ENCODE measurements at places on chromosomes 13 and 19.

GRCh38 chr13:74287724-74288169 lies 153.5 kb upstream of the KLF12 start:
- DNase-seq: peak; percentile 37

DNA sequence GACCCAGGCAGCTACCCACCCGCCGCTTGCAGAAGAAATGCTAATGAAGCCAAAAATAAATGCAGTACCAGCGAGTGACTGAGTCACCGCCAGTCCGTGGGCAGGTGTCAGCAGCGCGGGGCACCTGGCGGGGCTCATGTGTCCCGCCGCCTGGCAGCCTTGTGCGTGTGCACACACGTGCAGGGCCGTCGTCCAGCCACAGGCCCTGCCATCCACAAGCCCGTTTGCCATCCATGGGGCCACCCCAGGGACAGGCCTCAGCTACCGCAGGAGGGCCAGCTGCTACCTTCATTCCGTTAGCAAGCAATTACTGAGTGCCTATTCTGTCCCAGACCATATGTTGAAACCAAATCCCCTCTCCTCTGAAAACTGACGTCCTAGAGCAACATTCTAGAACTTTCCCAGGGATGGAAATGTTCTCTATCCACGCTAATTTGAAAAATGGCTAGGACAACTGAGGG lies 20.5 kb downstream of the NCAN start:
- DNase-seq: no peak

- no peak for DNase-seq
Measured at GRCh38 chr13:50711131-50711815, 132.2 kb downstream of the DLEU7 start.

DNA sequence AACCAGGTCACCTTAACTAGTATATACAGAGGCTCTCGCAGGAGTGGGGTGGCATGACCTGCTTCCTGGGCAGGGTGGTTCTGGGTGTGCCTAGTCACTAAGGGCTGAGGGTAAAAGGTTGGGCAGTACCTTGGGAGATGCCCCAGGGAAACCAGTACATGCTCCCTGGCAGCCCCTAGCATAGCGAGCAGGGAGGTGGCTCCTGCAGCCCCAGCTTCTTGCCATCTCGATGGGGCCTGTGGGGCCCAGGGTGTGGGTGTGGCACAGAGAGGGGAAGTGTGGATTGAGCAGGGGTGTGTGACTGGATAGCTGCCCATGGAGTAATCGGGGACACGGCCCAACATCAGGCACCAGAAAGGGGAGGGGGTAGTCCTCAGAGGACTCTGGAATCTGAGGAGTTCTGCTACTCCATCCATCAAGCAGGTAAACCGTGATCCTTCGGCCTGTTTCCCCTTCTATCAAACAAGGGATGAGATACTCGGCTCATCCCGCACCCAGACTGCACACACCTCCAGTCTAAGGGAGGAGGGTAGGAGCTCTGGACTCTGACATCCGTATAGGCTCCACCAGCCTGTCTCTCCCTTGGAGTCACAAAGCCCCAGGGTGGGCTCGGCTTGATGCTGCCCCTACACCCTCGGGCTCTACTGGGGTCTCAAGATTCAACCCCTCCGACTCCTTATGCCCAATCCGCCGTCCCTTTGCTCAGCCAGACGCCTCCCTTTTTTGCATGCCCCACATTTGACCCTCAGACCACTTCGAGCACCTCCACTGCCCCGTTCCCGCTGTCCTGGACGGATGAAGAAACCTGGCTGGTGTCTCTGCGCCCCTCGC lies 1.1 kb downstream of the ZBTB45 start:
- DNase-seq: no peak

GRCh38 chr13:98970330-98970729 lies 7.5 kb downstream of the DOCK9 start:
- DNase-seq: no peak

DNA sequence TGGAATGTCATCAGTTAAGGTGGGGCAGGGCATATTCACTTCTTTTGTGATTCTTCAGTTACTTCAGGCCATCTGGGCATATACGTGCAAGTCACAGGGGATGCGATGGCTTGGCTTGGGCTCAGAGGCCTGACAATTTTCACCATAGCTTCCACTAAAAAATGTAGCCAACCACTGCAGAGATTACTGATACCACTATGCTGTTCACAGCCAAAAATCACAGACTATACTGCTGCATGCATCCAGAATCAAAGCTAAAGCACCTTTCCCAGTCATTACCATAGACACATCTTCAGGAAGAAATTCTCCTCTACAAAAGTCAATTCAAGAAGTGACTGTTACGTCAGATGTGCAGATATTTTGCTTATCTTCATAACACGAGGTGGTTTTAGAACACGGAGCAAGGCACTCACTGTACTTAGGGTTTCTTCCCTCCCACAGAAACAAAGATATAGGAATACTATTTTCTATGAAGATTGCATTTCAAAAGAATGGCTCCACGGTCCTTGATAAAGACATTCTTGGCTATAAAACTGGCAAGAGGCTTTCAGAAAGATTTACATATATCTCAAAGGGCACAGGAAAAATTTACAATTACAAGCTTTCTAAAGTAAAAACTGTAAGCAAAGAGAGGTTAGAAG lies 1556.6 kb upstream of the PRR20A start:
- DNase-seq: no peak

DNA sequence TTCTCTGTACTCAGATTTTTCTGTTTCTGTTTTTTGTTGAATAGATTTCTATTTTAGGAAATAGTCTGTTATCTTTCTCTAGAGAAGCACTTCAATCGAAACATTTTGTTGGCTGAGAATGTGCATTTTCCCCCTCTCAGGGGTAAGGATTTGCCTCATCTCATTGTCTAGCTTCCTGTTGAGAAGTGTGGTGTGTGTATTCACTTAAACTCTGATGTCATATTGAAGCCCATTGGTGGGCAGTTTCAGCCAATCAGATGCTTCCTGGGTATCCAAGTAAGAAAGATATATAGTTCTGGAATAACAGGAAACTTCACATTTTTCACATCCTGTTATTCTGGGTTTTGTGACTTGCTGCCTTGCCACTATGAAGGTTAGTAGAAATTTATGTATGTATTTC lies 87.6 kb downstream of the ARHGEF7 start:
- no peak for DNase-seq

DNA sequence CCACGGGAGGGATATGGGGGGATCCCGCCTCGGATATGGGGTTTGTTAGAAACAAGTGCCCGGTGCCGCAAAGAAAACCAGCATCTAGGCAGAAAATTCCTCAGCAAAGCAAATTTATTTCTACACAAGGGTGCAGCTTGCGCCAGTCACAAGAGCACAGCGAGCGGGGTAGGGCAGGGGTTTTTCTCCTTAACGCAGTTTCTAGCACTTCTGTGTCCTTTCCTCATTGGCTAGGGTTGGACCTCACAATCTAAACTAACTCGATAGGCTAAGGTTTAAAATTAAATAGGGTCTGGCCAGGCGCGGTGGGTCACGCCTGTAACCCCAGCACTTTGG lies 595 bp downstream of the ZNF440 start:
- no peak for DNase-seq

- DNase-seq: no peak
Measured at GRCh38 chr13:20570517-20570916, 3.6 kb downstream of the IFT88 start.

DNA sequence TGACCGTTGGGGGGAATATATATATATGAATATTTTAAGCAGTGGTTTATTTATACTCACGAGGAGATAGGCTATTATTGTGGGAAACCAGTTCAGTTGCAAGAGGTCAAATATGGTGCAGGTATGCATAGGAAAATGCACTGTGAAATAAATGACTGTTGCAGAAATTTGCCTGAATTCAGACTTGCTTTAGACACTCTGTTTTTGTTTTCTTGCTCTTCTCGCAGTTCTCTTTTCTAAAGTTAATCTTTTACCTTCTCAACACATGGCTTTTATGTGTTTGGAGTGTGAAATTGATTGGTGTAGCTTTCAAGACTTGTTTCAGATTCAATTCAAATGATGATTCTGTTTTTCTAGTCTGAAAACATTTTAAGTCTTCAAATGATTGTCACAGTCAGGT lies 109.7 kb downstream of the LRCH1 start:
- no peak for DNase-seq

DNA sequence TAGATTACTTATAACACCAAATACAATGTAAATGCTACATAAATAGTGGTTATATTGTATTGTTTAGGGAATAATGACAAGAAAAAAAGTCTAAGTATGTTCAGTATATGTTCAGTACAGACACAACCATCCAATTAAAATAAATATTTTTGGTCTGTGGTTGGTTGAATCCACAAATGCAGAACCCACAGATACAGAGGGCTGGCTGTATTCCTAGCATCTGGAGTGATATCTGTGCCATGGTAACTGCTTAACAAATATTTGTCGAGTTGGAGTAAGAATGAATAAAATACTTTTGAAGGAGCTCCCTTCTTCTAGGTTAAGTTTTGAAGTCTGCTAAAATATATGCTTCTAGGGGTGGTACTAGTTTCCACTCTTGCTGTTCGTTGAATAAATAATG lies 241.0 kb downstream of the KLF5 start:
- DNase-seq: no peak

DNA sequence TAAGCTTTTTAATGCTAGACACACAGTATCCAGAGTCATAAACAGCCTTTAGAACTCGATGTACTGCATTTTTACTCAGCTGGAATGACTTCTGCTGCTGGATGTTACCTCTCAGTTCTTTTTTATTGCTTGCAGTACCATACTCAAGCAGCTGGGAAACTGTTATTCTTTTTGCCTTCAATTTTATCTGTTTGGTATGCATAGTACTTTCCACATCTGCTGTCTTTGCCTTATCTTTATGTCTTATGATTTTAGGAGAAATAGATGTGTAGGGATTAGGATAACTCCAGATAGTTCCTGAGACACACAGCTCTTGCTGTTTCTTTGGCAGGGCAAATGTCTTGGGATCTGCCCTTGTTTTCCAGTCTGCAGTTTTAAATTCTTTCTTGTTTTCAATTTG lies 31.5 kb downstream of the TEX30 start:
- DNase-seq: no peak

DNA sequence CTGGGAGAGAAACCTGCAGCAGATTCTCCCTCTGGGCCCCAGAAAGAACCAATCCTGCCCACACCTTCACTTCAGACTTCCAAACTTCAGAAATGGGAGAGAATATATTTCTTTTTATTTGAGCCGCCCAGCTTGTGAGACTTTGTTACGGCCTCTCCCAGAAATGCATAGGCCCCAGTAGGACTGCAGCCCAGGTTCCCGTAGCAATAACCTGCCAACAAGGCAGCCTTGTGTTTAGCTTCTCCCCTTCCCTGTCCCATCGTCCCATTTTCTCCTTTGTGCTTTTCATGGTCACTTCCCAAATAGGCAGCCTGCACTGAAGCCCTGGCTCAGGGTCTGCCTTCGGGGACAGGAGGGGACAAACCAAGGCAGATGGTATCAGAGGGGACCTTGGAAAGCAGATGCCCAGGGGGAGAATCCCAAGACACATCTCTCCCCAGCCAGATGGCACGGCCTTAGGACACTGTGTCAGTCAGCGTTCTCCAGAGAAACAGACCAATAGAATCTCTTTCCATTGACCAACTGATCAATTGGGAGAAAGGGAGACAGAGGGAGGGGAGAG lies 3.7 kb upstream of the ARHGEF7 start:
- DNase-seq: no peak

- peak; percentile 41 for DNase-seq
Measured at GRCh38 chr19:49896863-49897621, at the start of gene IL4I1. Gene IL4I1, minus strand, starts transcription at chr19:49896887. Its CDS starts 727 bp downstream, at chr19:49896160.

DNA sequence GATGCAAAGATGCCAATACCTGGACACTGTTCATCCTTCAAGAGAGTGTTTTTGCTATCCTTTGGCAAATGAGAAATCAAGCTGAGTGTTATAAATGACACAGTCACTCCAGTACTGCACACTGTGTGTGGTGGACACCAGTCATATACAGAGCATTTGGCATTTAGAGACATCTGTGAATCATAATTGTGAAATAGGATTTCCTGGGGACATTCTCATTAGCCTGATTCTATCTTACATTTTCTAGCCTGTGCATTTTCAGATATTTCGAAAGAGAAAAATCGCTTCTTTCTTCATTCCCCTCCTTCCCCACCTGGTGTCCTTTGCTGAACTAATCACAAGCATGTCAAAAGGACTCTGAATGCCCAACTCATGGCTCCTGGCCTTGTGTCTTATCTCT lies 781.0 kb upstream of the ARGLU1 start:
- no peak for DNase-seq

DNA sequence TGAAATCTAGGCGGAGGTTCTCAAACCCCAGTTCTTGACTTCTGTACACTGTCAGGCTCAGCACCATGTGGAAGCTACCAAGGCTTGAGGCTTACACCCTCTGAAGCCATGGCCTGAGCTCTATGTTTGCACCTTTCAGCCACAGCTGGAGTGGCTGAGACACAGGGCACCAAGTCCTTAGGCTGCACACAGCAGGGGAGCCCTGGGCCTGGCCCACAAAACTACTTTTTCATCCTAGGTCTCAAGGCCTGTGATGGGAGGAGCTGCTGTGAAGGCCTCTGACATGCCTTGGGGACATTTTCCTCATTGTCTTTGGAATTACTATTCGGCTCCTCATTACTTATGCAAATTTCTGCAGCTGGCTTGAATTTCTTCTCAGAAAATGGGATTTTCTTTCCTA lies 503.2 kb upstream of the PCDH20 start:
- DNase-seq: no peak

DNA sequence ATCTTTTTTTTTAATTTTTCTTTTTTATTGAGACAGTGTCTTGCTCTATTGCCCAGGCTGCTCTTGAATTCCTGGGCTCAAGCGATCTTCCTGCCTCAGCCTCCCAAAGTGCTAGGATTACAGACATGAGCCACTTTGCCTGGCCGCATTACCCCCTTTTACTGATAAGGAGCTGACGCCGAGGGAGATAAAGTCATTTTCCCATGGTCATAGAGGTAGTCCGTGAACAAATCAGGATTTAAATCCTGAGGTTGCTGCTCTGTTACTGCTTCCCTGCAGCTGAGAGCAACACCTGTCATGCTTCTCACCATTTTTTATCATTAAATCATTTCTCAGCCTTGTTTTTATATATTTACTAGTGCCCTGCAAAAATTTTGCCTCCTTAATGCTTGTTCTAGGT lies 7.4 kb downstream of the CYSLTR2 start:
- DNase-seq: no peak

GRCh38 chr19:17246681-17247425 lies 1.1 kb upstream of the NR2F6 start:
- DNase-seq: no peak

- no peak for DNase-seq
Measured at GRCh38 chr13:29956853-29957252, 106.4 kb upstream of the UBL3 start.

GRCh38 chr19:11581740-11582139 lies 4.3 kb upstream of the ACP5 start:
- DNase-seq: no peak

- DNase-seq: no peak
Measured at GRCh38 chr13:26847281-26847680, 86.7 kb upstream of the GPR12 start.

DNA sequence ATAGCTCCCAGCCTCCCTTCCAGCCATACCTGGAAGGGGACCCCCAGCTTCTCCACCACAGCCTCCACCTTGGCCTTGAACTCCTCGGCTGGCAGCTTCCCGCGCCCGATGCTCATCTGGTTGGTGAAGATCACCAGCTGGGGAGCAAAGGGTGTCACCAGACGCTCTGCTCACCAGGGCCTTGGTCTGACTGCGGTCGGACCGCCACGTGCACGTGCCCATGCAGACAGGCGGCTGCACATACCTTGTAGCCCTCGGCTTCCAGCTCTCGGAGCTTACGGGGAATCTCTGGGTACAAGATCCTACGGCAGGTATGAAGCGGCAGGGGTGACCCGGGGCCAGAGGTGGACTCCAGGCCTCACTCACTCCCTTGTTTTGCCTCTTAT lies 3.4 kb downstream of the PNKP start:
- no peak for DNase-seq

GRCh38 chr13:59229401-59229800 lies 934.3 kb downstream of the DIAPH3 start:
- no peak for DNase-seq

GRCh38 chr19:43667876-43668405 lies 2.0 kb downstream of the PLAUR start:
- DNase-seq: no peak

All from stimulated activated CD4-positive, alpha-beta T cell treated with anti-CD3 and anti-CD28 coated beads, TNF-alpha, amount 100 ng/mL, for 1 hour (primary cell).